ENCODE measurements at places on chromosomes 16 and 17.

DNA sequence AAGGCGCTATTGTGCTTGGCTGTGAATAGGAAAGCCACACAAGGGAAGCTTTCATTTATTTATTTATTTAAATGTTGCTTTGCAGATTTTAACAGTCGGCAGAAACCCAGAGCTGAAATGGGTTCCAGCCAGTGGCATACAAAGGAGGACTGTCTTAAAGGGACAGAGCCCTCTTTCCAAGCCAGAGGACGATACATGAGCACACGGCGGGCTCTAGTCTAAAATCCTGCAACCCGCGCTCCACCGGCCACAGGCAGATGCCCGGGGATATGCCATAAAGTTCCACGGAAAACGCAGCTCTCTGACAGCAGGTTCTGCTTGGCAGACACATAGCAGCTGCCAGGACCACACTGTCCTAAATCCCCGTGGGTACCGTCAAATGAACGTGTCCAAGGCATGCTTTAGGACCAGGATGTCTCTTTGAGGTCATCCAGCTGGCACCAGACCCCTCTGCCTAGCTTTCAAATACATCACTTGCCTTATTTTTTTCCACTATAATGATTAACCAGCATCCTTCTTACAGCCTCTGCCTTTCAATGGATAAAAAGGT is 64.6 kb downstream of the CYTH1 start:
- no peak for DNase-seq

DNA sequence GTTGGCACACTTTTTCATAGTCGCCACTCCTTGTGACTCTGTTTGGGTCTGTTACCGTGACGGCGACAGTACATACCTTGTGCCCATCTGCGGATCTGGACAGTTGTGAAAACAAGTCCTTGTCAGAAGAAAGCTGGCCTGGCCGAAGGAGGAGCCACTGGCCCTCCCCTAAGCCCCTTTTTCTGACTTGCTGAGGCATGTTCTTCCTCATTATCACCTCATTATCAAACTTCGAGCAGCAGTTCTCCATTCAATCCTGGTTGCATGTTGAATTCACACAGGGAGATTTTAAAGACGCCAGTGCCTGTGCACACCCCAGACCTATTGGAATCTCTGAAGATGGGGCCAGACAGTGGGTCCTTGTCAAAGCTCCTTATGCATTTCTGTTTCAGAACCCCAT is 61.1 kb downstream of the CYLD start:
- DNase-seq = no peak

- DNase-seq = no peak
Measured at GRCh38 chr17:77002103-77003045, 134.2 kb downstream of the MGAT5B start.

GRCh38 chr16:67311607-67312488 is 14.7 kb downstream of the KCTD19 start:
- DNase-seq = no peak

DNA sequence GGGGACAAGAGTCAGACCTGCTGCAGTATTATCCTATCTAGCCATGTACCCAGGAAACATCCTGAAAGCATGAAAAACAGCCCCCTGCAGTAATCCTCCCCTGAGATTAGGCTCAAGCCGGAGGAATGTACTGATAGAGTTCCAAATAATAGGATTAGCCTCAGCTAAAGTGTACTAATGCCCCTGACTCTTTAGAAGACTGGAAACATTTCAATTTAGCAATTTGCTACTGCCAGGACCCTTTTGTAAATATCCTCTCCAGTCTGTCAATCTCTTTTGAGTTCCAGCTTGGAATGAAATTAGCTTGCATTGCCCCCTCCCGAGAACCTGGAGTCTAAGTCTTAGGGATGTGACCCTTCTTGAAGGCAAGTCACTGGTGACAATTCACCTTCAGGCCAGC is 110.8 kb upstream of the DNAH9 start:
- no peak for DNase-seq

DNA sequence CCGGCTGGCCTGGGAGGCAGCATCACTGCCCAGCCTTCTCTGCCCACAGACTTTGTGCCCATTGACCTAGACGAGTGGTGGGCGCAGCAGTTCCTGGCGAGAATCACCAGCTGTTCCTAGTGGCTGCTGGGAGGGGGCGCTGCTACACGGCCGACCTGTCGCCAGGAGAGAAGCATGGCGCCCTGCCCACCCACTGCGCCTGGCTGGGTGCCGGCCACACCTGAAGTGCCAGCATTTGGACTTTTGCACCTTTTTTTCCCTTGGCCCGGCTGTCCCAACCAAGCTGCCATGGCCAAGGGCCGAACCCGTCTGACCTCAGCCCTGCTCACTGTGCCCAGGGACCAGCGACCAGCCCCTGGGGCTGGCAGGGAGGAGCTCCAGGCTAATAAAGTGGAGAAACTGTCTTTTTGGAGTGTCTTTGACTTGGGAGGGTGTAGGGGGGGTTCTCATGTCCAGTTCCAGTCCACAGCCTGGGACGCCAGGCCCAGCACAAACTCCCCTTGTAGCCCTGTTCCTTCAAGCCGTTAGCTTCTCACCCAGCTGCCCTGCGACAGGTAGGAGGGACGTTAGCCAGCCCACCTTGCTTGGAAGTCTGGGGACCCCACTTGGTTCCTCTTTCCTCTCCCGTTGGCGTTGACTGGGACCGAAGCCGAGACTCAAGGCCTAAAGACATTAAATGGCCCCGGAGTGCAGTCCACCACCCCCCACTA is 939 bp upstream of the WDR90 start:
- peak; percentile 19 for DNase-seq

- DNase-seq = no peak
Measured at GRCh38 chr16:24075931-24076716, 180.0 kb upstream of the CACNG3 start.

DNA sequence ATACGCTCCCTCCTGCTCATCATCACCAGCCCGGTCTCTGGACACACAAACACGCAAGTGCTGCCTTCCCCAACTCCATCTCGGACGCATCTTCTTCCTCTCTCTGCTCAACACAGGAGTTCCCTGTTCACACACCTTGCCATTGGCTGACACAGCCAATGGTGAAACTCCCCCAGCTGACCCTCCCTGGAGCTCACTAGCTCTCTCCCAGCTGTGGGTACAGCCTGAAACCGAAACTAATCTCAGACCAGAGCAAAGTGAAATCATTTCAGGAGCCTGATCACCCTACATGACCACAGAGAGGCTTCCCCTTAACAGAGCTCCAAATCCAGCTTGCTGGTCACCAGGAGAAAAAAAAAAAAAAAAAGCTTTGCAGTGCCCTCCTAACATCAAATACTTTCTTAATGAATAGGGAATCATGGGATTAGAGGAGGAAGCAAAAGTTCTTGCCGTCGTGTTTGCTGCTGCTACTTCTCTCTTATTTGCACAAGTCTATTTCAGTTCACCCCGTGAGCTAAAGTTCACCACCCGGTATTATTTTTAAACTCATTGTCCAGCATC is 8.3 kb downstream of the CUEDC1 start:
- DNase-seq = peak; percentile 65

GRCh38 chr17:49727380-49727779 is 19.6 kb upstream of the SLC35B1 start:
- DNase-seq = no peak

GRCh38 chr17:40058865-40059264 is 3.9 kb upstream of the THRA start:
- DNase-seq = no peak

GRCh38 chr16:55494994-55495421 is 13.9 kb upstream of the LPCAT2 start:
- DNase-seq = peak; percentile 26

GRCh38 chr17:82299452-82299851 is 18.0 kb downstream of the CD7 start:
- DNase-seq = no peak

DNA sequence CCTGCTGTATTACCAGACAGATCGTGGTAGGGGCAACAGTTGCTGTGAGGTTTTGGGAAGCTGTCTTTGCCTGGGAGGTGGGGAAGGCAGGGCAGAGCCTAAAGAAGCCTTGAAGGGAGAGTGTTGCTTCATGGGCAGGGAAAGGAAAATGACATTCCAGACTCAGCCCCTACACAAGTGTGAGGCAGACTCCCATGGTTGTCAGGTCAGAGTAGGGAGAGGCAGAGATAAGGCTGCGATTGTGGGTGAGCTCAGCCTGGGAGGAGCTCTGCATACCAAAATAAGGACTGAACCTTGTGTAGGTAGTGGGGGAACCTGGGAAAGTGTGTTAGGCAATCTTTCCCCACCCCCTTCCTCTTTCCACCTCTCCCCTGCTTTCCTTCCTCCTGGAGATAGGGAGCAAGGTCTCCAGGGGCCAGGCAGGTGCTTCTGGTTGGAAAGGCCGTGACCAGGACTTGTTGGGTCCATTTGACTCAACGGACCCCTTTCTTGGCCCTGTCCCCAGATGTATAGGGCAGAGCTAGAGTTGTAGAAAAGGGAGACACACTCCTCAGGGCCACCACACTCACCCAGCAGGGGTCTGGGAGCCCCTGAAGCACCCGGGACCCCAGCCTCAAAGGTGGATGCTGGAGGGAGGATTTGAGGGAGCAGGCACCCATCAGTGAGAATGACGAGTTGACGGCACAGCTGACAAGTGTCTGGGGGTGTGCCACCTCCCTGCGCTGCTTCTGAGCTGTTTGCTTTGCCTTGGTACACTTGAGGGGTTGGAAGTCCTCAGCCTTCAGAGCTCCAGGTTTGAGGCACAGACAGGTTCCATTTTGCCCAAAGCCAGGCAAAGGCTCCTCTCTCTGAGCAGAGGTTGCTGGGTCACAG is 18.5 kb upstream of the TOB1 start:
- no peak for DNase-seq

- no peak for DNase-seq
Measured at GRCh38 chr17:37365589-37365988, 10.2 kb upstream of the C17orf78 start.
